ENCODE measurements at places on chromosomes 5 and 9. TPM values are rescaled to one million over a fixed set of nuclear protein-coding genes. Genes with fewer than 3 reads are reported as not detected.

PIP5K1B gene
- 3.4 TPM for total RNA-seq

INSL4 gene
- total RNA-seq = 3.3 TPM

WHRN gene
- 7.2 TPM for total RNA-seq

FRMD3 gene
- total RNA-seq = 2.7 TPM

ZBTB5 gene
- total RNA-seq = 8.0 TPM

BTNL3 gene
- total RNA-seq = not detected

LPAR1 gene
- total RNA-seq = 1.2 TPM

IL9 gene
- not detected for total RNA-seq

FAM169A gene
- 15.8 TPM for total RNA-seq

PCDHA1 gene
- 0.12 TPM for total RNA-seq

OR1N2 gene
- total RNA-seq = not detected

TBC1D2 gene
- 12.6 TPM for total RNA-seq

WDR38 gene
- total RNA-seq = not detected

RAB3C gene
- total RNA-seq = 27.7 TPM

ARL14EPL gene
- total RNA-seq = not detected

KIF4B gene
- not detected for total RNA-seq

APBB3 gene
- 9.8 TPM for total RNA-seq
